ENCODE measurements at places on chromosomes 1 and 21.

- DNase-seq: no peak
Observed at GRCh38 chr21:41692185-41692565, 74.7 kb downstream of the RIPK4 start.

- DNase-seq: no peak
Observed at GRCh38 chr1:209547626-209548025, 35.9 kb upstream of the CAMK1G start.

DNA sequence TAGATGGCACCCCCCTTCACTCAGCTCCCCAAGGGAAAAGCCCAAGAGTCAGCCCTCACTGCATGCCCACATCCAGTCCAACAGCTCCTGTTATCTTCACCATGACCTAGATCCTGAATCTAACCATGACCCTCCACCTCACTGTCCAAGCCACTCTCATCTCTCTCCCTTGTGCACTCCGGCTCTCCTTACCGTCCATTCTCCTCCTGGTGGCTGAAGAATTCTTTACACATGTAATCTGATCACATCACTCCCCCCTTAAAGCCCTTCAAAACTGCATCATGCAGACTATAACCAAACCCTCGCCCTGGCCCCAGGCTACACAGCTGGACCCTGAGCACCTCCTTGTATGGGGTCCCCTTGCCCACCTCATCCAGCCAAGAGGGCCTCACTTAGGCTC lies 14.0 kb upstream of the PAQR7 start:
- no peak for DNase-seq

GRCh38 chr1:107648071-107648470 lies 316.9 kb downstream of the VAV3 start:
- DNase-seq: no peak

DNA sequence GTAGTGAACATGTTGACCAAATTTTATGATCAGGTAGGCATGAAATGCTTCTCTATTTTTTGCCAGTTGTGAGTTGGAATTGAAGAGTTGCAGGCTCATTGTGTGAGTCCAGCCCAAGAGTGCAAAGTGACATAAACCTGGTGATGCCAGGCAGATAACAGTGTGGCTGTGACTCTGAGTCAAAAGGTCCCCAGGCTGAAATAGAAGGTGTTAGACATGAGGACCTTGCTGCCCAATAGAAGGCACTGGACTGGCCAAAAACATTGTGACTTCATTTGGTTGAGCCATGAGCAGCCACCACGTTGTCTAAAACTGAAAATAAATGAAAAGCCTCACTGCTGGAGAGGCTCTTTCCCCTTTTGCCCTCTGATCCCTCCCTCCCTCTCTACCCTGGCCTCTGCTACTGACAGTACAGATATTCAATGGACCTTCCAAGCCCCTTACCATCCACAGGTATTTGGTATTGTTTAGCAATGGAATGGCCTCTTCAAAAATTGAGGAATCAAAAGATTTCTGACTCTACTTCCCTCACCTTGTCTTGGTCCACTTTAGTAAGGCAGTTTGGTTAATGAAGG lies 67.8 kb upstream of the ABCD3 start:
- DNase-seq: no peak

DNA sequence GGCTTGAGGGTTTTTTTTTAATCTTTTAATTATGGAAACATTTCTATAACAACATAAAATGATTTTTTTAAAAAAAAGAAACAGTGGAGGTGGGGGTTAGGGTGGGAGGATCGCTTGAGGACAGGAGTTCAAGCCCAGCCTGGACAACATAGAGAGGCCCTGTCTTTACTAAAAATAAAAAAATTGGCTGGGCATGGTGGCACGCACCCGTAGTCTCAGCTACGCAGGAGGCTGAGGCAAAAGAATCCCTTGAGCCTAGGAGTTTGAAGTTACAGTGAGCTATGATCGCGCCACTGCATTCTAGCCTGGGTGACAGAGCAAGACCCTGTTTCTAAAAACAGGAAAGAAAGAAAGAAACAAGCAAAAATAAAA lies 32.2 kb upstream of the RNF11 start:
- DNase-seq: no peak

- no peak for DNase-seq
Observed at GRCh38 chr1:204633665-204634064, 51.9 kb downstream of the LRRN2 start.

GRCh38 chr1:41498391-41498790 lies 13.9 kb upstream of the EDN2 start:
- no peak for DNase-seq

GRCh38 chr1:30727824-30728223 lies 4.4 kb upstream of the MATN1 start:
- DNase-seq: peak; percentile 75

DNA sequence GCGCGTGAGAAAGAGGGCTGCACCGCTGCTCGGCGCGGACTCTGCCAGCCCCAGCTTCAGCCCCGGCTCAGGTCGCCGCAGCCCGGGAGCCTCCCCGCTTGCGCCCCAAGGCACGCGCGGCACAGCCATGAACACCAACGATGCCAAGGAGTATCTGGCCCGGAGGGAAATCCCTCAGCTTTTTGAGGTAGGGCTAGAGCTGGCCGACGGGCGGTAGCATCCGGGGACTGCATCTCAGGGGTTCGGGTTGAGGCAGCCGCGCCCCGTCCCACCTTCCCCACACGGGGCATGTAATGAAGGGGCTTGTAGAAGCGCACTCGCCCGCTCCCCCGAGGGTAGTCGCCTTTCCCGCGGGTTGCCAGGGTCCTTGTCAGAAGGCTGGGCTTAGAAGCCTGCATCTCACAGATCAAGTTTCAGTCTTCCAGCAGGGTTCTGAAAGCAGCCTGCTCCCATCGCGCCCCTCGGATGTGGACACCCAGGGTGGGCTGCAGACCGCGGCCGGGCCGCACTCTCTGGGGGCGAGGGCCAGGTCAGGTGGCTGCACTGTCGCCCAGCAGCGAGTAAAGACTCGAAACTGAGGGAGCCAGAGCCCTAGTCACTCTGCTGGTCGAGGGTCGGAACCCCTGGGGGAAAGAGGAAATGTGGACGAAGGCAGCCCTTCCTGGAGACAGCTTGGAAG lies 507 bp downstream of the AK5 start:
- DNase-seq: peak; percentile 10

DNA sequence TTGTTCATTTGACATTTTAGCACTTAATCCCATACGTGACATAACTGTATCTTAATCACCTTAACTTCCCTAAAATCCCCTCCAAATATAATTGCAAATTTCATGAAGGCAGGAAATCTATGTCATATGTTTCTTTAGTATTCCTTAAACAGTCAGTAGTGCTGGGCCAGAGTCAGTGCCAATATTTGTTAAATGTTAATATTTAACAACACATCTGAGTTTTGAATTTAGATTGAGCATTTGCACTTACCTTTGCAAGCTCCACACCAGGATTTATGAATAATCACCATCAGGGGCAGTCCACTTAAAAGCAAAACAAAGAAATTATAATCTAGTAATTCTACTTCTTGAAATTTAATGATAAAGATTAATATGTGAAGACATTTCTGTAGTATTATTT lies 5.3 kb downstream of the KTI12 start:
- no peak for DNase-seq

DNA sequence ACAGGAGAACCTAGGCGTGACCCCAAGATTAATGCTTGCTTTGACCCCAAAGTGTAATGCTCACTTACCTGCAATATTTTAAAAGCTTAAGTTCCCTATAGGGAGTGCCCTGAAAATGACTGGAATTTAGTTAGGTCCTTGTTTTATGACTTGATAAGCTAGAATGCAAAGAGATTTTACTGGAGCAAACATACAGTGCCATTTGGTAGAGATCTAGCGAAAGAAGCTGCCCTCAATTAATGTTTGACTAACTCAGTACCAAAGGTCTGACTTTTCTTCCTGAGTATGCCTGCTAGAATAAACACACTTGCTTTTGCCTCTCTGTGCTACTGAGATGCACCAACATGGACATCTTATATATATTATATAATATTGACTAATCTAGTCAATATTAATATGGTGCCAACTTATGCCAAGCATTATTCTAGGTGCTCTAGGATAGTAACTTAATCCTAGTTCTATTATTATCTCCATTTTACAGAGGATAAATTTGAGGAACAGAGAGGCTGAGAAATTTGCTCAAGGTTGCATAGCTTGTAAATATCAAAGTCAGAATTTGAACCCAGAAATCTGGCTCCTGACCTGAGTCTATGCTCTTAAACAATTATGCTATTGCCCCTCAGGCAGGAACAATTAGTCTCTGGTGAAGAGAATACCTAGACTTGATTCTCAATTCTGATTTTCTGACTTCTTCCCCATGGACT lies 18.2 kb downstream of the S100A10 start:
- DNase-seq: no peak

- peak; percentile 29 for DNase-seq
Observed at GRCh38 chr1:199522936-199523335, 504.6 kb upstream of the NR5A2 start.

DNA sequence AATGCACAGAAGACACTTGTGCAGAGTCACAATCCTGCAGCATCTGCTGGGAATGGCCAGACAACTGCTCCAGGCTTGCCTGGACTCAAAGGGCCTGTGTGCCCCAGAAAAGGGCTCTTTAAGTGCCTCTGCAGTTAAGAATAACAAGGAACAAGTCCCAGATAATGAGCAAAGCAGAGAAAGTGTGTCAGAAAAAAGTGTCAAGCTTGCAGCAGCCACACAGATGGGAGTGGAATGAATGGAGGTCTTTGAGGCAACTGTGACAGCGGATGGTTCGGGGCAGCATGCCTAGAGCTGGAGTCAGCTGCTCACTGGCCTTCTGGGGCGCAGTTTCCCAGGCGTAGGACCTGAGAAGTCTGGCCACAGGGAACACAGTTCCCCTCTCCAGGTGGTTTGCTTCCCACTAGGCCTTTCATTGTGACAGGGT lies 5.1 kb downstream of the PARP1 start:
- DNase-seq: no peak

DNA sequence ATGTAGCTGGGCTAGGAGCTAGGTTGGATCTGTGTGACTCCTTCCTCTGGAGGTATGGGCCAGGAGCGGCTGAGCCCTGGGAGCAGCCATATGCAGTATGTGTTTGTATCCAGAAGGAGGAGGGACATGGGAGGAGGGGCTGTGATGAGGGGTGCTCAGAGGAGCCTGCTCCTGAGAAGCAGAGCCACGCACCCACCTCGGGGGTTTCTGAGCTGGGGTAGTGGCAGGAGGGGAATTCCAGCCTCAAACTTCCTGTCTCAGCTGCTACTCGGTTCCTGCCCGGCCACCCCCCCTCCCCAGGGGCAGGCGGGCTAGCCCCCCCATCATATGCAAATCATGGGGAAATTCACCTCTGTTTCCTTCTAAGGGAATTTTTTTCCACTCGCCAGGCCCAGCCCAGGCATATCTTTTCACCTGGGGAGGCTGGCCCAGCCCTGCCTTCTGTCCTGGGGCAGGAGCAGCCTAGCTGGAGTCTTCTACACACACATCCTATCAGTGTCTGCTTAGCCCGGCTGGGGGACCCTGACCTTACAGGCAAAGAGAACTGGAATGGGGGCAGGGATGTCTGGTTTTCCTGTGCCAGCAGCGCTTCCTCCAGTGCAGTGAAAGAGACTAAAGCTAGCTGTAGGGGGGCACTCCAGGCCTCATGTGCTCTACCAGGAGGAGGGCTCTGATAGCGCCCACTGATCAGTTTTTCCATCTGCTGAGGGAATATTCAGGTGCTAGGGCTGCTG lies 3.0 kb downstream of the ZC3H12A start:
- DNase-seq: peak; percentile 51

Data from amniotic epithelial cell (primary cell).